Suppressor macrophage treated with lipopolysaccharide for 1 hour (primary cell): ENCODE measurements at places on chromosomes 3 and 15.

GRCh38 chr15:96893159-96893906 lies 562.8 kb downstream of the NR2F2 start:
- peak; percentile 6 for DNase-seq

- DNase-seq = no peak
Measured at GRCh38 chr3:136141291-136141785, 54.8 kb downstream of the MSL2 start.

DNA sequence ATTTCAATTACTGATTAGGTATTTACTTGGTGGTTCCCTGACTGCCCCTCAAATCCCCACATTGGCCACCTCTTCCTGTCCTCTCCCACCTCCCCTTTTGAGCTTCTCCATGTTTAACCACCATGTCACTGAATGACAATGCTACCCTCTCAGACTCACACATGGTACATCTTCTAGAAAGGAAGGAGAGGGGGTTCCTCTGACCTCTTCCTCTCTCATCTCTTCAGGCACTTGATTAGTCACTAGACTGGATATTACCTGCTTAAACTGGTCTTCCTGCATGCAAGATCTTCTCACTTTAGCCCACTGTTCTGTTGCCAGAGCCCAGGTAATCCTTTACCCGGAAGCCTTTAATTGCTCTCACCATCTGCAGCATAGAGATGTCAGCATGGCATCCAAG lies 64.9 kb downstream of the DIPK2A start:
- no peak for DNase-seq

GRCh38 chr3:151437906-151438305 lies 23.0 kb downstream of the IGSF10 start:
- DNase-seq = no peak

- no peak for DNase-seq
Measured at GRCh38 chr3:155604126-155604525, 140.7 kb downstream of the PLCH1 start.

DNA sequence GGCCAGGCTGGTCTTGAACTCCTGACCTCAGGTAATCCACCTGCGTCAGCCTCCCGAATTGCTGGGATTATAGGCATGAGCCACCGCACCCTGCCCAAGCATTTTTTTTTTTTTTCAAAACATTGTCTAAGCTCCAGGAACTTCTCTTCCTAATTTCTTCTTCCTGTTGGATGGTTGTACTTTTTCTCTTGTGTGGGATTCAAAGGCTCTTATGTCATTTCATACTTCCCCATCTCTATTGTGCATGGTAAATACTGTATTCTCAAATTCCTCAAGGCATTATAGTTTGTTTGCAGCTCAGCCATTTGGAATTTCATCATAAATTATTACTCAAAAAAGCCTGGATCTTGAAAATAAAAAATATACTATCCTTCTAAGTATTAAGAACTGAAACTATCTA lies 199.1 kb upstream of the GADL1 start:
- peak; percentile 25 for DNase-seq

GRCh38 chr3:194691481-194692283 lies 6.0 kb downstream of the FAM43A start:
- no peak for DNase-seq

DNA sequence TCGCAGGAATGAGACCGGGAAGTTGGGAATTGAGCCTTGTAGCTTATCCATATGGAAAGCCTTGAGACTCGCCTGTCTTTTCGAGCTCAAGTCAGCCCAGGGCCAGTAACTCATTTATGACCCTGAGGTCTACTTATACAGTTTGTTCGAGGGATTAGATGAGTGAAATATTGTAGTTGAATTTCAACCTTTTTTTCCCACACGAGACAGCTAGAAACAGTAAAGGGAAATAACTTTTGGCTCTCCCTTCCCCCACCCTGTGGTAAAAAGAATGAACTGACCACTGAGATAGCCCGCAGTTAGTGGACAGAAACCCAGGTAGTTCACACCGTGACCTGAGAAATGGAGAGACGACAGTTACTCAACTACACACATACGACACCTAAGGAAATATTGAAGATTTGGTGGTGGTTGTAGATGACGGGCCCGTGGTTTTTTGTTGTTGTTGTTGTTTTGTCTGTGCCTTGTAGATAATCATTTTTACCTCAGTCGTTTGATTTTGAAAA lies 841 bp downstream of the EIF3J start:
- DNase-seq = peak; percentile 46

- peak; percentile 20 for DNase-seq
Measured at GRCh38 chr3:140128631-140129030, 193.6 kb downstream of the CLSTN2 start.

DNA sequence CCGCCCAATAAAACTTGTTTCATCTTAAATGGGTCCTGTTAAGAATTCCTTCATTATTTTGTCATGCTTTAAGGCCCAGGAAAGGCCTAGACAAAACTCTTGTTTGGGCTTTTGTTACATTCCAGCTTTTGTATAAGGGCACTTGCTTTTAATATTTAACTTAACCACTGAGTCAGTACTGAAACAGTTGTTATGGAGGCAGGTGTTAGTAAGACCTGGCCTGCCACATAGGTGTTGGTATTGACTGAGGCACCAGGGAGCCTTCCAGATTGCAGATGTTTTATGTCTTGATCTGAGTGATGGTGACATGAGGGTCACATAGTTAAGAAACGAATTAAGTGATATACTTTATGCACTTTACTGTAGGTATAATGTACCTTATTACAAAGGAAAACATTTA lies 274.9 kb upstream of the TGFBR2 start:
- no peak for DNase-seq

DNA sequence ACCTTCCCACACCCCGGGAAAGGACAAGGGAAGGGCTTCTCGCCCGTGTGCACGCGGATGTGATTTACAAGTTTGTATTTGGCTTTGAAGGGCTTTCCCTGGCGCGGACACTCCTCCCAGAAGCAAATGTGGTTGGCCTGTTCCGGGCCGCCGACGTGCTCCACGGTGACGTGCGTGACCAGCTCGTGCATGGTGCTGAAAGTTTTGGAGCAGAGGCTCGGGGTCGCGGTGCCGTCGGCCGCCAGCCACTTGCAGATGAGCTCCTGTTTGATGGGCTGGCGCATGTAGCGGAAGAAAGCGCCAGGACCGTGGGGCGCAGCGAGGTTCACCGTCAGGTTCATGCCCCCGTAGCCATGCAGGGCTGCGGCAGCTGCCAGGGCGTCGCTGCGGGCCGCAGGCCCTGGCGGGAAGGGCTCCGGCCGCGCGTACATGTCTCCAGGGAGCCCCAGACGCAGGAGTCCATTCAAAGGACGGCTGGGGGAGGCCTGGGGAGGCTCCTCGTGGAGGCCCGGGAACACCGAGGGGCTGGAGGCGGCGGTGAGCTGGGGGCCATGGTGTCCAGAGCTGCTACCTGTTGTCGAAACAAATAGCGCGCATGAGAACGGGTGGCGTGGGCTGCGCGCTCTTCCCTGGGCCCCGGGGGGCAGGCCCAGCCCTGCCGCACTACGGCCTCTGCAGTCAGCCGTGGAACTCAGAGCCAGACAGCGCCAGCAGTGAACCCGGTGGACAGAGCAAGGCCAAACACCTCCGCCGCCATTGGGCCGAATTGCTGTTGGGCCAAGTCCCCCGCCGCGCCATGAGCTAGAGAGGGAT lies 10.2 kb downstream of the ZIC4 start:
- DNase-seq = no peak

- DNase-seq = peak; percentile 42
Measured at GRCh38 chr3:46314517-46314916, 39.4 kb upstream of the CCR2 start.

GRCh38 chr3:66885326-66886000 lies 112.6 kb upstream of the KBTBD8 start:
- no peak for DNase-seq

- no peak for DNase-seq
Measured at GRCh38 chr15:78850941-78851755, 21.5 kb upstream of the MORF4L1 start.

- no peak for DNase-seq
Measured at GRCh38 chr3:171198781-171199472, 172.4 kb upstream of the SLC2A2 start.

GRCh38 chr3:133445108-133445507 lies 45.3 kb downstream of the BFSP2 start:
- DNase-seq = no peak

GRCh38 chr15:89495638-89496145 lies 691 bp downstream of the RHCG start:
- DNase-seq = no peak

GRCh38 chr3:88440701-88441100 lies 290.9 kb downstream of the C3orf38 start:
- DNase-seq = no peak

- no peak for DNase-seq
Measured at GRCh38 chr3:25043177-25043576, 384.9 kb upstream of the RARB start.

DNA sequence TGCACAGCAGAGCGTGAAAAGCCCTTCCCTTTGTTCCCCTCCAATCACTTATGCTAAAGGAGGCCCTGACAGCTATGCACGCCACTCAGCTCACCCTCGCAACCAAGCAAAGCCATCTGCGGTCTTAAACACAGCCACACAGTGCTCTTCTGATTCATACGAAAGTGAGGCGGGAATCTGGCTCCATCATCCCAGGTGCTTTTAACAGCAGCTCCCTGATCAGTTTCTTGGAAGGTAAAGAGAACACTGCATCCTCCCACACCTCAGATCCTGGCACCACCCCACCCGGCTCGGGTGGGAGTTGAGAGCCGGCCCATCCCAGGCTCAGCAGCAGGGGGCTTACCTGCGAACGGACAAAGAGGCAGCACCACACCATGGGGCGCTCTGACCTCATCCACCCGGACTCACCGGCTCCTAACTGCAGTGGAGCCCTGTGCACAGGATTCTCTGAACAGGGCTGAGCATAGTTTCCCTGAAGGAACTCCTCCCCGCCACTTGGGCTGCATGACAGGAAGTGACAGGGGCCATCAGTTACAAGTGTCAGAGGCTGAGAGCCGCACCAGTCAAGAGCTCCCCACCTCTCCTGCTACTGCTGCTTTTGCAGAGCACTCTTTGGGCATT lies 114.3 kb upstream of the ARHGEF3 start:
- peak; percentile 53 for DNase-seq

GRCh38 chr3:136979684-136980083 lies 21.9 kb downstream of the IL20RB start:
- DNase-seq = no peak

GRCh38 chr3:31847760-31848159 lies 133.3 kb downstream of the OSBPL10 start:
- no peak for DNase-seq

- DNase-seq = no peak
Measured at GRCh38 chr3:70127192-70127591, 127.7 kb downstream of the SAMMSON start.

- no peak for DNase-seq
Measured at GRCh38 chr3:3137526-3137925, 10.8 kb downstream of the TRNT1 start.

GRCh38 chr3:31567036-31567435 lies 34.3 kb downstream of the STT3B start:
- DNase-seq = no peak

DNA sequence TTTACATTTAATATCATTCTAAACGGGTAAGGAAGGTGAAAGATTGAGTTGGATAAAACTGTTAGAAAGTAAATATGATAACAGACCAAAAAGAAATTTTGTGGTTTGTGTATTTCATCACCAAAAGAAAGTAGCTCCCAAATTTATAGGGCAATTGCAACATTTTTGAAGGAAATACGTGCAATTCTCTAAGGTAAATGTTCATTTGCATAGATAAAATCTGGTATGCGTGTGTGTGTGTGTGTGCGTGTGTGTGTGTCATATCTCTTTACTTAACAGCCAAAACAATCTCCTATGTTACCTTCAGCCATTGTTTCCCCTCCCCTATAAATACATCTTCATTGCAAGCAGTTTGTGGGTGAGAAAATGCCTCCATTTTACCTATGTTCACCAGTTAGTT lies 208.4 kb downstream of the TNIK start:
- no peak for DNase-seq

GRCh38 chr3:146664403-146664802 lies 59.3 kb upstream of the PLSCR5 start:
- no peak for DNase-seq

DNA sequence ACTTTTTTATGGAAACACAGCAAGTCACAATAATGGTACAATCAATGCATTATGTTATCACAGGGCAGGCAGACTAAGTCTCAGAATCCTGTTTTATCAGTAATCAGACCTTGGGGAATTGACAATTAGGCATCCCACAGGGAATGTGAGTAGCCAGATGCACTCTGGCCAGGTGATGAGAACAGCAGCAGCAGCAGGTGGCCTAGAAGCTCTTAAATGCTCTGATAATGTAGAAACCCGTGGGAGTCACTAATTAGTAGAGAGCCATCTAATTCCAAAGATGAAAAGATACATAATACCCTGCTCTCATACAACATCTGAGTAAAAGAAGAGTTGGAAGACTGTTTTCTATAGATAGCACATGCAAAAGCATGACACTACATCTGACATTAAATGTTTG lies 12.6 kb downstream of the CEP152 start:
- DNase-seq = no peak

GRCh38 chr15:58159827-58160386 lies 21.7 kb downstream of the AQP9 start:
- no peak for DNase-seq
